NCI-H2081 (cell line): ENCODE measurements at places on chromosomes 7 and 10.
A peak's percentile ranks its signal among the peaks of the same experiment; 100 is the strongest.

DNA sequence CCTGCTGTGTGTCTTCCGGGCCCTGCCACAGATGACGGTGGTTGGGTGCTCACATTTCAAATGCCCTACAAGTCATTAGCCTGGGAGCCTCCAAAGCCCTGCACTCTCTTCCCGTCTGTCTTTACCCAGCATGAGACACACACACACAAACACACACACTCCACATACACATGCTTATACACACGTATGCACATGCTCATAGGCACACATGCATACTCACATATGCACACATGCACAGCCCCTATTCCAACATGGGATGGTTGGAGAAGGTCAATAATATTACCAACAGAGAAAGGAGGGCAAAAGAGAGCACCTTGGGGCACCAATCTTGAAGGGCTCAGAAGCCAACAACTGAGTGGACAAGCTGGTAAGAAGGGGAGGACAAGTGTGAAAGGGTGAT lies 19.0 kb downstream of the SUN3 start:
- no peak for DNase-seq

GRCh38 chr7:101549734-101550133 lies 79.4 kb downstream of the MYL10 start:
- DNase-seq = no peak

GRCh38 chr7:115799430-115799829 lies 231.1 kb downstream of the TFEC start:
- DNase-seq = no peak

DNA sequence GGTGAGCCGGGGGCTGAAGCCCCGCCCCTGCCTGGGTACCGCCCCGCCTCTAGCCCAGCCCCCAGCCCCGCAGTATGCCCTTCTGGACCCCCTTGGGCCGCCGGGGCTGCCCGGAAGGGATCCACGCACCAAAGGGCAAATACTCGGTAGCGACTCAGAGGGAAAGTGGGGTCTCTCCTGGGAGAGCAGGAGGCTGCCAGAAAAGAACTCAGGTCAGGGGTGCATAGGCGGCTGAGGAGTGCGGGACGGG lies 796 bp downstream of the FBXL15 start:
- no peak for DNase-seq

DNA sequence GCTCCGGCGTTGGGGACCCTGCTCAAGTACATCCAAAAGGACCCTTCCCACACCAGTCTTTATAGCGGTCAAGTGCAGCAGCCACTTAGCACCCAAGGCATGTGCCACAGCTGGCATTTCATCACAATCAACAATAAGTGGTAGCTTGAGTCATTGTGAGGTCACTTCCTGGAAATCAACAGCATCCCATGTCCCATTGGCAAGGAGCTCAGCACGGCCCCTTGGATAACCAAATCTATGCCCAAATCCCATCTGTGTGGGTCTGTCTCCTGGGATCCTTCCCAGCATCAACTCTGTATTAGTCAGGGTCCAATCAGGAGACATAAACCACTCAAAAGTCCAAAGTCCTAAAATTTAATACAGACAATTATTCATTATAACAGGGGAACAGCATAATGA lies 27.1 kb downstream of the MDH2 start:
- DNase-seq = no peak

GRCh38 chr10:70222340-70222794 lies 10.9 kb downstream of the PPA1 start:
- DNase-seq = no peak

- no peak for DNase-seq
Measured at GRCh38 chr10:124651402-124651891, 92.7 kb downstream of the FAM53B start.

DNA sequence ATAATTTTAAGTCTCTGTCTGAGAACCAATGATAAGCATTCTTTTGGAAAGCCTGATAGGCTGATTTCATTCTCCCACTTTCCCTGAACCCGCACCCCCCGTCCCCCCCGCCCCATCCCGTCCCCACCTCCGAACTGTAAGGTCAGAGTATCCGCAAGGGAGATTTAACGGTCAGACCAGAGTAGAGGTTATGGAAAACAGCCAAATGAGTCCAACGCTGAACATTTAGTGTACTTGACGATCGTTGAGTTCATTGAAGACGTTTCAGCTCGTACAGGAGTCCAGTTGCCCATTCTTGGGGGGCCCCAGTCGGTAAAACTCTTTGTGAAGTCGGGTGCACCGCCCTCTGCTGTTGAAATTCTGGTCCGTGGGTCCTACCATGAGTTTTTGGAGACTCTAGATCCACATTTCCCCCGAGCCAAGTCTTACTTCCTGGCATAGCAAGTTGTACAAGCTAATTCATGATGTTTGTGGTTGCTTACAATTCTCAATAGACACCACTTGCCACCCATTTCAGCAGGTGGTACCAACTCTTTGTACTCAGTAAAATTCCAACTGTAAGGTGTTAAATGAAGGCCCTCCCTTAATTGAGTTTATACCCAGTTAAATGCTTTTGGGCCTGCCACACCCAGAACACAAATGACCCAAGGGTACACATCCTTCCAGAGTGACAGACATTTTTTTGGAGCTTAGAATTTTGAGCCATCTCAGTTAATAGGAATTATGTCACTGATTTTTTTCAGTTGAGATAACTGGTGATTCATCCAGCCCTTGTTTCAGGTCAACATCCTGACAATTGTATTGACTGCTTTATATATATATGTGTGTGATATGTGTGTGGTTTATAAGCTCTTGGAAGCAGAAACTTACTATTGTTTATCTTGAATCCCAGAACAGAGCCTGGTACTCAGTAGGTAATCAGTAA lies 1.2 kb downstream of the MARCHF5 start:
- peak; percentile 37 for DNase-seq

- no peak for DNase-seq
Measured at GRCh38 chr10:78165617-78166016, 132.0 kb downstream of the RPS24 start.

- DNase-seq = no peak
Measured at GRCh38 chr7:74718336-74718735, 55.5 kb upstream of the NCF1 start.

DNA sequence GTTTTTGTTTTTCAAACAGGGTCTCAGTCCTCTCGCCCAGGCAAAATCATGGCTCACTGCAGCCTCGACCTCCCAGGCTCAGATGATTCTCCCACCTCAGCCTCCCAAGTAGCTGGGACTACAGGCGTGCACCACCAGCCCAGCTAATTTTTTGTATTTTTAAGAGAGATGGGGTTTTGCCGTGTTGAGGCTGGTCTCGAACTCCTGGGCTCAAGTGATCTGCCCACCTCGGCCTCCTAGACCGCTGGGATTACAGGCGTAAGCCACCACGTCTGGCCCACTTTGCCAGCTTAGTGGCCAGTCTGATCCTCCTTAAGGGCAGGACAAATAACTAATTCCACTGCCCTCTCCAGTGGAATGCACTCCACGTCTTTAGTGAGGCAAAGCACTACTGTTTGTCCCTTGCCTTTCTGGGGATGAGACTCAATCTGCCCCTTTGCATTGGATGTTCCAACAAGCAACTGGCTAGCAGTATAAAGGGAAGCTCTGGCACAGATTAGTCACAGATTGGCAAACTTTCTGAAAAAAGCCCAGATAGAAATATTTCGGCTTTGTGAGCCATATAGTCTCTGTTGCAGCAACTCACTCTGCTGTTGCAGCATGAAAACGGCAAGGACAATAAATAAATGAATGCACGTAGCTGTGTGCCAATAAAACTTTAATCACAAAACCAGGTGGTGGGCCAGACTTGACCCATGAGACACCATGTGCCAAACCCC lies 143.8 kb upstream of the RHEB start:
- no peak for DNase-seq

DNA sequence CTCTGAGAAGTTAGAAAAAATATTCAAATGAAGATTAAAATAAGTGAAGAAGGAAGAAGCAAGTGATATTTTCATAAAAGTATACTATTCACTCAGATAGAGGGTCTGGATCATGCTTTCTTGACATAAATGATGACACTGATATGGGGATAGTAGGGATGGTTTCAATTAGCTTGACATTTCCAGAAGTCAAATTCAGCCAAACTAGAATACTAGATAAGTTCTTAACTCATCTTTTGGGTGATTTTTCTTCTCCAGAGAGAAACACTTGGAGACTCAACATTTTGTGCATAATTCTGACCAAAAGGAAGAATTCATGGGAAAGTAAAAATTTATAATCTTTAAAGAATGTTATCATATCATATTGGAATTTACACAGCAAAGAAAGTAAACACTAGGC lies 152.0 kb upstream of the LRGUK start:
- no peak for DNase-seq

- DNase-seq = no peak
Measured at GRCh38 chr7:511476-512145, 8.0 kb downstream of the PDGFA start.

DNA sequence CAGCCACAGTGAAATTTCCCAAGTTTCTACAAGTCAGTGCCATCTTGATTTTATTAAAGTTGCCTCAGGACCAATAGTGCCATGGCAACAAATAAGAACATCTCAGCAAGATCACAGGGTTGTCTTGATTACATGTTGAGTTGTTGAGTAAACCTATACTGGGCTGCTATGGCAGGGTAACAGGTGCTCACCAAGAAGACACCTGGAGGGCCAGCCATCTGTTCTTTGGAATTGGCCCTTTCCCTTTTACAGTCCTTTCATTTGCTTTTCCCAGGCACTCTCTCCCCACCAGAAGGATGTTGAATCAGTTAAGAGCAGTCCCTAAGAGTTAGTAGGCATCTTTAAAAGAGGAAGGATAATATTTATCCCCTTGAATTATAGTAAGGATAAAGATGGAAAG lies 582.0 kb downstream of the TNS3 start:
- DNase-seq = no peak

GRCh38 chr7:80950550-80950967 lies 31.7 kb upstream of the SEMA3C start:
- DNase-seq = no peak

- no peak for DNase-seq
Measured at GRCh38 chr7:130341882-130342281, 2.7 kb upstream of the CPA5 start.

DNA sequence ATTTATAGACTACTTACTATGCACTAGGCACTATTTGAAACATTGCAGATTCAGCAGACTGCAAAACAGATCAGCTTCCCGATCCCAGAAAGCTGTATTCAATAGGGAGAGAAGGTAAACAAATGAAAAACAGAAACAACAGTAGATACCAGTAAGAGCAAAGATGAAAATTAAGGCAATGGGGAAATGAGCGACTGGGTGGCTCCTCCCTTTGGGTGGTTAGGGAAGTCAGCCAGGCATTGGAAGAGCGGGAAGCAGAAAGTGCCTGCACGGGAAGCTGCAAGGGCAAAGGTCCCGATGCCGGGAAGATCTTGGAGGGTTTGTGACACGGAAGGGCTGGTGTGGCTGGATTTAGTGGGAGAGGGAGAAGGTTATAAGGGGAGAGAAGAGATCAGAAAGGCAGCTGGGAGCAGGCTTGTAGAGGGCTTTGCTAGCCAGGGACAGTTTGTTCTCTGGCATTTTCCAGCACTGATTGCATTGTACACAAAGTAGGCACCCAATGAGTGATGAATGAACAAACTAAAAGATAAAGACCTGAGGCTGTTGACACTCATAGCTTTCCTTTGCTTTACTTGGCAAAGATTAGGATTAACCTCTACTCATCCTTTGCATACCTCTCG lies 67.8 kb downstream of the NAMPT start:
- no peak for DNase-seq

GRCh38 chr7:30074422-30075030 lies 46.3 kb downstream of the PLEKHA8 start:
- peak; percentile 39 for DNase-seq

GRCh38 chr7:113199841-113200240 lies 81.5 kb upstream of the SMIM30 start:
- DNase-seq = no peak

DNA sequence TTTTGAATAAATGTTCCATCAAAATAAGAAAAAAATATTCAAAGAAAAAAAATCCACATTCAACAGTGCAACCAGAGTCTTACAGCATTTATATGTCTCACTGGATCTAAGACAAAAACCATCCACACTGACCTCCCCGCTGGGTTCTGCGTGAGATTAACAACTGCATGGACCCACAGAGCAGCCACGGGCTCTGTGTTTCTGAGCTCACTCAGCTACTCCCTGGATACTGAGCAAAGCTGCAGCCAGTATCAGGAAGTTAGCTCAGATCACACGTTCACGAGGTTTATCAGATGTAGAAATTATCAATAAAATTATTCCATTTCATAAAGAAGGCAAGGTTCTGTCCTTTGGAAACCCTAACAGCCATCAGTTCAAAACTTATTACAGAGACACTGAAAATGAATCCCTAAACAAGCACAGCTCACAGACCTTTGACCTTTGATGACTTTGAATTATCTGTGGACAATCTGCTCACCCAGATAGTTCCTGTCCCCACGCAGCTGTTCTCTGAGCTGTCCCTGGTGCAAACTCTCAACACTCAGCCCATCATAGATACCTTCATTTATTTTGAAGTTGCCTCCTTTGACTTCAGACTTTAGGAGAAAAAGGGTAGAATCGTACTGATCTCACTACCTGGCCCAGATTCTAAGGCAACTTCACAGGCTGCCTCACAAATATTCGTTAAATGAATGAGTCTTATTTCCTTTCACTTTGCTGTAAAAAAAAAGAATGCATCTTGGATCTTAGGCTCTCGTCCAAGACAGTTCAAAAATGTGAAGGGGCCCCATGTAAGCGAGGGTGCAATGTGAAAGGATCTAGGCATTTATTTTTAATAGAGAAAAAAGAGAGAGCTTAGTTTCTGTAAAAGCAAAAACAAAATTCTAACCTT lies 67.7 kb upstream of the SVIL start:
- DNase-seq = no peak

GRCh38 chr10:59360605-59361405 lies 1.5 kb downstream of the FAM13C start:
- no peak for DNase-seq

- DNase-seq = no peak
Measured at GRCh38 chr7:102982235-102982634, 69.4 kb downstream of the LRRC17 start.

DNA sequence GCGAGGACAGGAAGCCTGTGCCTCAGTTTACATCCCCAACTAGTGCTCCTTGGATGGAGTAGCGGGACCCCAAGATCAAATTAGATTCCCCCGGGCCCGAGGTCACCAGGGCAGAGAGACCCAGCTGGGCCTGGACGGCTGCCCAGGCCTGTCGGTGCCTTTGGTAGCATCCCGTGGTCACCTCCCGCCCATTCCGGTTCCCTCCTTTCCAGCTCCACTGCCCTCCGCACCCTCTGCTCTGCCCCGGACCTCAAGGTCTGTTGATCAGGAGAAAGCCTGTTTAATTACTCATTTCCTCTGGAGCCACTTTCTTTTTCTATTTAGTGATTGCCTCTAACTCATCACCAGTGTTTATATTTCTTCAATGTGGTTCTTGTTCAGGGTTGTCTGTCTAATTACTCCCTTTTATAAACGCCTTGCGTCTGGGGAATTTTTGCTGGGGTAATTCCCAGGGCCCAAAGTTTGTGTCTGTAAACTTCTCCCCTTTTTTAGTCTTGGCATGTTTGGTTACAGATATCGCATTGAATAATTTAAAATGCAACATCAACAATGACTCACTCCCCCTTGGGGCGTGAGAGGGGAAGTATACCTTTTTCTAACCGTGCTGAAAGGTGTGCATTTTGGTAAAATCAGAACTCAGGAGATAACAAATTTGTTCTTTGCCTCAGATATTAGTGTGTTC lies 1.9 kb downstream of the FOXK1 start:
- no peak for DNase-seq
